ENCODE measurements at places on chromosomes 3 and 15. TPM values are rescaled to one million over a fixed set of nuclear protein-coding genes. Genes with fewer than 3 reads are reported as not detected.

DNA sequence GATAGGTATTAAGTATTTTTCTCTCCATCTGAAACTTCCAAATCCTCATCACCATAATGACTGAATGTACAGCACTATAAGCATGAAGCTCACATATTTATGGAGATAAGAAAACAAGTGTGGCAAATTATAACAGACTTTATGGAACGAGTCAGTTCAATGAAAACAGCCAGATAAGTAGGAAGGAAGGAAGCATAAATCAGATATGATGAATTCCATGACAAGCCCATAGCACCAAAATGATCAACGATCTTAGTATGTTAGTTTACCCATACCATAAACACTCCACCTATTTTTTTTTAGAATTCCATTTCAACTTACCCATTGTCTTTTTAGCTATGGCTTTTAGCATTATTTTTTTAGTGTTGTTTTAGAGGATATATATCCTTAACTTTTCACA is 169.5 kb downstream of the TNIK start:
- H3K4me3 ChIP-seq = no peak overlapping the region
- H3K27ac ChIP-seq = no peak overlapping the region
- no peaks in the 10 kb centered on the region for H3K36me3 ChIP-seq
- no peaks in the 10 kb centered on the region for H3K4me1 ChIP-seq
- H3K27me3 ChIP-seq = no peaks in the 10 kb centered on the region
- DNase-seq = no peak

DNA sequence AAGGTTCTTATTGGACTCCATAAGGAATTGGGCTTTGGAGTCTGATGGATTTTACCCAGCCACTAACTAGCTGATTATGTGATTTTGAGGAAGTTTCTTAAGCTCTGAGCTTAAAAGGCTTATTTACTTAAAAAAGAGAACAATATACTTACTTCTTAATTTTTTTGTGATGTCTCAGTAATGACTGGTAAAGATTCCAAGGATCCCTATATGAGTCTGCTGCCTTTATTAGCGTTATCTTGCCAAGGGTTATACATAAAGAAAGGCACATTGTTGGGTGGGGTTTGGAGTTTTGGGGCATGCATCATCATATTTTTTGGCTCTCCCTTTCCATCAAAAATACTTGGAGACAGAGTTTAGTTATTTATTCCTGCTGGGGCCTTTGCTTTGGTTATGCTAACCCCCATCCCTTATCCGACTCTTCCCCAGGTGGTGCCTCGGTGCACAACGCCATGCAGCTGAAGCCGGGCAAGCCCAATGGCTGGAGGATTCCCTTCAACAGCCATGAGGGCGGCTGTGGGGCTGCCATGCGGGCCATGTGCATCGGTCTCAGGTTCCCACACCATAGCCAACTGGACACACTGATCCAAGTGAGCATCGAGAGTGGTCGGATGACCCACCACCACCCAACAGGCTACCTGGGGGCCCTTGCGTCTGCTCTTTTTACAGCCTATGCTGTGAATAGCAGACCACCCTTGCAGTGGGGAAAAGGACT is 6.7 kb downstream of the ADPRH start:
- no peaks in the 10 kb centered on the region for H3K4me1 ChIP-seq
- H3K36me3 ChIP-seq = peaks cover 2% of the 10 kb centered on the region
- no peaks in the 10 kb centered on the region for H3K27me3 ChIP-seq

DNA sequence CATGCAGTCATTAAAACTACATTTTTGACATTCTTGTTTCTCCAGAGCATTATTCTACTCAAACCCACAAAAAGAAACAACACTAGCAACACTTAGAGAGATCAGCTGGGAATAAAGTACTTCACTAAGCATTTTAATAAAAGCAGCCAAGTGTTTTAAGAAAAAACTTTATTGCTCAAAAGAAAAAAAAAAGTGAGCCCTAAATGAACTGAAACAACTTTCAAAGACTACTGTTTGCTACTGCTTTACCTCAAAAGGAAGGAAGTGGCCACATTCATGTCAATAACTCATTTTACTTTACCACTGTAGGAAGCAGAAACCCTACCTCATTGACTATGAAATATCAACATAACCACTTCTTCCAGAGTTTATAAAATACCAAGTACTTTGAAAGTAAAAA is 91.3 kb downstream of the UACA start:
- H3K36me3 ChIP-seq = peaks cover 10% of the 10 kb centered on the region
- no peak overlapping the region for H3K27ac ChIP-seq
- H3K4me3 ChIP-seq = no peak overlapping the region

GRCh38 chr3:110971010-110971601 is 100.5 kb upstream of the NECTIN3 start:
- DNase-seq = no peak
- no peaks in the 10 kb centered on the region for H3K27me3 ChIP-seq
- H3K4me3 ChIP-seq = no peak overlapping the region
- H3K27ac ChIP-seq = no peak overlapping the region

Gene DHX30
- total RNA-seq = 107 TPM

DNA sequence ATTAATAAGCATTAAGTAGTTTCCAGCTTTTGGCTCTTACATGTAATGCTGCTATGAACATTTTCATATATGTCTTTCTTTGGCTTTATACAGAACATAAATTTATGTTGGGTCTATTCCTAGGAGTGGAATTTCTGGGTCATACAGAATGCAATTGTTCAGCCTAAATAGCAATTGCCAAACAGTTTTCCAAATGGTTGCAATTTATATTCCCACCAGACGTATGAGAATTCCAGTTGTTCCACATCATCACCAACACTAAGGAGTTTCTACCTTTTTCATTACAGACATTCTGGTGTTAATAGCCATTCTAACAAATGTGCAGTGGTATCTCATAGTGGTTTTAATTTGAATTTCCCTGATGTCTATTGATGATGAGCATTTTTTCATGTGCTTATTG is 160.1 kb upstream of the TMC3 start:
- peaks cover 4% of the 10 kb centered on the region for H3K4me1 ChIP-seq
- H3K27ac ChIP-seq = no peak overlapping the region
- no peaks in the 10 kb centered on the region for H3K27me3 ChIP-seq
- DNase-seq = no peak

Gene SLC22A13
- not detected for total RNA-seq

GRCh38 chr3:13504161-13504831 is 24.2 kb downstream of the HDAC11 start:
- H3K27me3 ChIP-seq = no peaks in the 10 kb centered on the region
- H3K4me1 ChIP-seq = no peaks in the 10 kb centered on the region
- no peak for DNase-seq
- H3K4me3 ChIP-seq = no peak overlapping the region
- H3K27ac ChIP-seq = no peak overlapping the region

- H3K36me3 ChIP-seq = no peaks in the 10 kb centered on the region
- H3K4me1 ChIP-seq = no peaks in the 10 kb centered on the region
- no peaks in the 10 kb centered on the region for H3K27me3 ChIP-seq
- no peak for DNase-seq
These were observed 260.9 kb upstream of the CFAP20DC start for GRCh38 chr3:59310736-59311135.
